Hair follicular keratinocyte (primary cell): ENCODE measurements at places on chromosomes 16 and 17. TPM values are rescaled to one million over a fixed set of nuclear protein-coding genes. Genes with fewer than 3 reads are reported as not detected.

KRTAP4-11 gene
- not detected in 2 replicates for total RNA-seq

FGF11 gene
- total RNA-seq: 7.5 and 17.3 TPM in 2 replicates

PMFBP1 gene
- total RNA-seq: 0.19 and 0.31 TPM in 2 replicates

TPSD1 gene
- total RNA-seq: not detected in 2 replicates

PRSS21 gene
- 0.80 and 3.8 TPM in 2 replicates for total RNA-seq

SEPHS2 gene
- 15.9 and 20.4 TPM in 2 replicates for total RNA-seq

ALOX15 gene
- not detected in 2 replicates for total RNA-seq

TMUB2 gene
- total RNA-seq: 18.6 and 21.2 TPM in 2 replicates

SLX4 gene
- 6.0 and 7.4 TPM in 2 replicates for total RNA-seq

COL1A1 gene
- total RNA-seq: 14.3 and 30.7 TPM in 2 replicates

GAS7 gene
- total RNA-seq: not detected in 2 replicates

NPIPA3 gene
- total RNA-seq: 0.70 TPM in 1 of 2 replicates, not detected in the other

AATK gene
- total RNA-seq: 0.27 and 0.62 TPM in 2 replicates

RCVRN gene
- total RNA-seq: not detected in 2 replicates

TAT gene
- not detected in 2 replicates for total RNA-seq

HOXB13 gene
- total RNA-seq: not detected in 2 replicates

ATP2A1 gene
- total RNA-seq: 0.19 and 0.39 TPM in 2 replicates

TBC1D26 gene
- not detected in 2 replicates for total RNA-seq

GNG13 gene
- total RNA-seq: not detected in 2 replicates

C1QTNF1 gene
- 38.3 and 73.3 TPM in 2 replicates for total RNA-seq

CCL15 gene
- total RNA-seq: not detected in 2 replicates

SLC6A4 gene
- total RNA-seq: not detected in 2 replicates

GRAPL gene
- not detected in 2 replicates for total RNA-seq
